T follicular helper cell (primary cell): ENCODE measurements at places on chromosomes 11 and 22.

- DNase-seq: no peak
These were observed 550.9 kb upstream of the FAT3 start for GRCh38 chr11:91673705-91674104.

- DNase-seq: no peak
These were observed 135.7 kb downstream of the TMEM135 start for GRCh38 chr11:87173185-87174039.

DNA sequence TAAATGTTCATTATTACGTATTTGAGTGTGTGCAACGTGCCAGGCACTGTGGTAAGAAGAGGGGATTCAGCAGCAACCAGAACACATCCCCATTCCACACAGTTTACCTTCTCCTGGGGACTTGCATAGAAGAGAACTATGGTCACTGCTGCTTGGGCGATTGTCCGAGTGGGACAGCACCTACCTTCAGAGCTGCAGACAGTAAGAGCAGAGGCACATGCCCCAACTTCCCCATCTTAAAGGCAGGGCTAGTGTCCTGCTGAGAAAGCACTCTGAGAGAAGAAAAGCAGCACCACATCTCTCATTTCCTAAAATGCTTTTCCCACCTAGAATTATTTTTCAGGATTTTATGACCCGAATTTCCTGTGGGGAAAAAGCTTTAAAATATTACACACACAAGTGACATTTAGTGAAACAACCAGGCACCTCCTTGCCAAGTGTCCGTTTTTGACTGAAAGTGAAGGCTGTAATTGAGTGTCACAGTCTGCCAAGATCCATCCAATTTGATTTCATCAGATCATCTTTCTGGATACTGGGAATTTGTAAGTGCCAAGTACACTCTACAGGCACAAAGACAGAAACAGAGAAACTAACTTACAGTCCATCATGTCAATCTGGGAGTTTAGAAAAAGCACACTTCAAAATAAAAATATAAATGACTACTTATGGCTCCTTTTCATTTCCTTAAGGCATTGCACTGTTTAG is 24.6 kb downstream of the TRAF6 start:
- DNase-seq: no peak

GRCh38 chr11:102836290-102836875 is 7.0 kb downstream of the MMP3 start:
- no peak for DNase-seq

- no peak for DNase-seq
These were observed 5.8 kb downstream of the JOSD1 start for GRCh38 chr22:38694940-38695339.

DNA sequence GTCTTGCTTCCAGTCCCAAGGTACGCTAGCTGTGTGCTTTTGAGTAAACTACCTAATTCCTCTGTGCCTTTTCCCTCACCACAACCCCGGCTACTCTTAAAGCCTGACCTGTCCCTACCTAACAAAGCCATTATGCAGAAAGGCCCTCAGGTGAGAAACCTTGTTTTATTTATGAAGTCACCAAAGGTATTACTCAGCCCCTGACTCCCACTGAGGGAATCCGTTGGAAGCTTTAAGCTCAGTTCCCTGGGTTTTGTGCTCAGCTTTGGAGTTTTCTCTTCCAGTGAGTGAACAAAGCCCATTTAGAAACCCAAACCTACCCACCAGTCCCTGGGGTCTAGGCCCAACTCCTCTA is 90.9 kb downstream of the APIP start:
- no peak for DNase-seq

DNA sequence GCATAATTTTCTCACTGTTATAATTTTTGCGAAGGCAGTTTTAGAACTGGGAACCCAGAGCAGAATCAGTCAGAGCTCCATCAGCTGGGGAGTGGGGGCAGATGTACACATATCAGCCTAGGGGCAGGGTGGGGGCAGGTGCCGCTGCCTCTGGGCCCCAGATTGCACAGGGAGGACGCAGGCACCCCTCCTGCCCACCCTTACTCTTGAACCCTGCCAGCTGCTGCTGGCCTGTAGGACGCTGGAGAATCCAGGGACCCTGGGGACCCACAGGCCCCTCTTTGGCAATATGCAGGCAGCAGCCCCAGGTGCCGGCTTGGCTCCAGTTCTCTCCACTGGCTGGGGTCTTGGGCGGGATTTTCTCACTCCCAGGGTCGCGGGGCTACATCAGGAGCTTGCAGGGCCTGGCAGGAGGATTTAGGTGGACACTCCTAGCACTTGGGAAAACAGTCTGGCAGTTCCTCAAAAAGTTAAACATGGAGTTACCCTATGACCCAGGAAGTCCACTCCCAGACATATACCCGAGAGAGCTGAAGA is 8.8 kb upstream of the CAPN5 start:
- no peak for DNase-seq

GRCh38 chr11:126355926-126356897 is 726 bp downstream of the ST3GAL4 start:
- no peak for DNase-seq
